ENCODE measurements at places on chromosomes 4 and X.
A peak's percentile ranks its signal among the peaks of the same experiment; 100 is the strongest.

- no peak for DNase-seq
These were observed 57.1 kb upstream of the GUCY1A1 start for GRCh38 chr4:155609455-155610059.

- DNase-seq = no peak
These were observed 1292.8 kb upstream of the TENM3 start for GRCh38 chr4:180950377-180950776.

- no peak for DNase-seq
These were observed 350.0 kb upstream of the GATB start for GRCh38 chr4:152110780-152111179.

DNA sequence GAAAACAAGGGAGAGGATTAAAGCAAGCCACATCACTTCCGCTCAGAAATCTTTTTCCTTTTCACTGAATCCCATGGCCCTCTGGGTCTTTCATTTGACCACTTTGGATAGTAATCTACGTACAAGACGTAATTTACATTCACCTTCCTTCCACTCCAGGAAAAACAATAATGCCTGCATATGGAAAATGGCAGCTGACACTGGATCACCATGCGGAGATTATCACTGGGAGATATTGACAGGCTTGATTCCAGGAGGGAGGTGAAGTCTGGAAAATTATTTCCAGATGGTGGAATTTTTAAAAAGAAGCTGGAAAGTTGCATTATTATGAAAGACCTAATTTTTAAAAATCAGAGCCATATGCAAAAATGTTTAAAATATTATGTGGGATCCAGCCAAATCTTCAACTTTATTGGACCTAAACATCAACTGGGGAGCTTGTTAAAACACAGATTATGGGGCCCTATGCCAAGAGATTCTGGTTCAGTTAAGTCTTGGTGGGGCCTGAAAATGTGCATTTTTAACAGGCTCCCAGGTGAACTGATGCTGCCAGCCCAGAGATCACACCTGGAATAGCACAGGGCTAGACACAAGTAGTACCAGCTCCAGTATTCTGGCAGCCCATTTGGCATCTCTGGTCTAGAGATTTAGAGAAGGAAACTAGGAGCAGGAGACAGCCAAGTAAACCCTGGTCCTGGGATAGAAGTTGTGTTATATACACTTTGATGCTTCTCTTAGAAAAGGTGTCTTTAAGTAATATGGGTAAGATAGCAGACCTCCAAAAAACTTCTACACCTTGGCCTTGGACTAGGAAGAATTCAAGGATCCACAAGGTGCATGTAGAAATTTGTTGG is 290.3 kb upstream of the LDB2 start:
- no peak for DNase-seq

DNA sequence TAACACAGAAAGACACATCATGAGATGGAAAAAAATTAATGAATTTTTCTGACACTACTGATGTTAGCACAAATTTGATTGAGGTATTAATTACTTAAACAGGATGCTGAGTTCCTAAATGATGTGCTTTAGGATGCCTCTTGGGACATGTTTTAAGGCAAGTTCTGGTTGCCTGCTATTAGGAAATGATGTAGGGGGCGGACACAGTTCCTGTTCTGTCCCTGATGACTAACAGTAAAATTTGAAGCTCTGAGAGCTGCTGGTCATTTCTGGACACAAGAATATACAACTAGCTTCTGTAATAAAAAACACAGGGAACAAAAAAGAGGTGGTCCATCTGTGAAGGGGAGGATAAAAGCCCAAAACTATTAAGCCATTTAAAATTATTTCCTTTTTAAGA is 163.2 kb upstream of the ETNPPL start:
- no peak for DNase-seq

DNA sequence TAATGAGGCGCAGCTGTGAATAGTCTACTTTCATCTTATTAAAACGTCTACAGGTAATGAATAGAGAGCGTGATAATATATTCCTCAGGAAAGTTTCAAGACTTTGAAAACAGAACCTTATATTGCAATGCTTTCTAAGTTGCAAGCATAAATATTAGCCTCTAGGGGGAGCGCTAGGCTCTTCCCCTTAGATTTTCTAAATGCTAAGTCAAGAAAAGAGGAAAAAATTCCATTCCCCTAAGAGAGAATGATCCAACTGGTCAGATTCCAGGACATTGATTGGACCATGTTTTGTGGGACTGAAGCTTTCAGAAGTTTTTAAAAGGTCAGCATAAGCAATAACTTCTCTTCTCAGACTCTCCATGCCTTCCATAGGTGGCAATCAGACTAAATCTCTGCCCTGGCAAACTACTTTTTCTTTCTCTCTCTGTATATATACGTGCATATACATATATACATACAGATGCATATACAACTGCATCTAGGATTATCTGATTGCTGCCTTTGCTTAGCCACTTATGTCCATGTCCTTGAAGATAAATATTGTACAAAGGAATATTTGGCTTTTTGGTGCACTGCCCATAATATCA is 492.9 kb downstream of the INPP4B start:
- peak; percentile 58 for DNase-seq

GRCh38 chrX:13271511-13271910 is 48.3 kb downstream of the ATXN3L start:
- no peak for DNase-seq

DNA sequence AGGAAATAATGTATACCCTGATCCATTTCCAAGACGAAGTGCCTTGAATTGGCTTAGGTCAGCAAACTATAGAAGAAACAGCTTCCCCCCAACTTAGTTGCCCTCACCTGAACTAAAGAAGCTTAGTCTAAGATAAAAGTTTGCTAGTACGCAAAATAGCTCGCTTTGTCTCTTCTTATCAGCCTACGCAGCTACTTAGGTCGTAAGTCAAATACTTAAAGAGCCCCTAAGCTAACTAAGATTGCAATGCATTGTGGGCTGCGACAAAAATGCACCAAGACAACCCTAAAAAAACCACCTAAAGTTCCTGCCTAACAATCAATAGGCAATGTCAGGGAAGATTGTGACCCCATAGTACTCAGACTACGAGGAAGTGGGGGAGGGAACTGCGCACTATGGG is 12.8 kb downstream of the CLNK start:
- no peak for DNase-seq

DNA sequence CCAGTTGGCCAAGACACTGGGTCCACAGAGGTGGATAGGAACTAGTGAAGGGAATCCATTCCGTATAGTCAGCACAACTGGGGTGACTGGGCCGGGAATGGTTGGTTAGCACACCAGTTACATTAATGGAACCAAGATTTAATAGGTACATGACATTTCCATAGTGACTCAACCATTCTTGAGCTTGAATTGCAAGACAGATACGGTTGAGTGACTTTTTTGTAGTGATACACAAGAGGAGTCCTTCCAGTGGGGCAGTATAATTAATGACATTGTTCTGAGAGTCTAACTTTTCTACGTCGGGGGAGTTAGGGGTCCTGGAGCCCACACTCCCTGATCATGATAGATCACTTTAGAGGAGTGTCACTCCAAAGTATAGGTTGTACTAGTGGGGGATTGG is 211.6 kb upstream of the CXCL13 start:
- no peak for DNase-seq

GRCh38 chrX:107541244-107541643 is 87.1 kb upstream of the PRPS1 start:
- no peak for DNase-seq

DNA sequence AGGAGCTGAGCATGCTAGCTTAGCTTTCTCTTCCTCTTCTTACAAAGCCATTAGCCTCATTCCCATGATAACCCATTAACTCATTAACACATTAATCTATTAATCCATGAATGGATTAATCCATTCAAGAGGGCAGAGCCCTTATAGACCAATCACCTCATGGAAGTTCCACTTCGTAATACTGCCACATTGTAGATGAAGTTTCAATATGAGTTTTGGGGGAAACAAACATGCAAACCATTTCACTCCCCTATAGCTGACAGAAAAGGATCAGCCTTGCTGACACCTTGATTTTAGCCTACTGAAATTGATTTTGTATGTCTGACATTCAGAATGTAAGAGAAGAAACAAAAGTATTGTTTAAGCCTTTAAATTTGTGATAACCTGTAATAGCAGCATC is 251.8 kb upstream of the GALNTL6 start:
- no peak for DNase-seq

GRCh38 chr4:2802618-2803531 is 10.0 kb downstream of the SH3BP2 start:
- no peak for DNase-seq

GRCh38 chrX:47608130-47608810 is 11.4 kb downstream of the SYN1 start:
- DNase-seq = no peak

DNA sequence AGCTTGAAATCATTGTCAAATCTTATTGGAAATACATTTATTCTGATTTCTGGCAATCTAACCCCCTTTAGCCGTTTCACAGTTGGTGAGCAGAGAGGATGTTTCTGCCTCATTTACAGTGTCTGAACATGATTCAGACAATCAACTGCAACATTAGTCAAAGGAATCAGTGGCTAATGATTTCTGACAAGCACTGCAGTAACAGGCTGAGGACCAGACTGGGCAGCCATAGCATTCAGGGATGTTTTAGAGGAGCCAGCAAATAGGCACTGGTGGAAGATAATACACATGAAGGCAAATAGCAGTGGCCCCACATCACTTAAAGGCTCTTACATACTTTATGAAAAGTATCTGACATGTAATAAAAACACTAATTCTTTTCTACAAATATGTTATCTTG is 102.8 kb downstream of the TTC29 start:
- no peak for DNase-seq

DNA sequence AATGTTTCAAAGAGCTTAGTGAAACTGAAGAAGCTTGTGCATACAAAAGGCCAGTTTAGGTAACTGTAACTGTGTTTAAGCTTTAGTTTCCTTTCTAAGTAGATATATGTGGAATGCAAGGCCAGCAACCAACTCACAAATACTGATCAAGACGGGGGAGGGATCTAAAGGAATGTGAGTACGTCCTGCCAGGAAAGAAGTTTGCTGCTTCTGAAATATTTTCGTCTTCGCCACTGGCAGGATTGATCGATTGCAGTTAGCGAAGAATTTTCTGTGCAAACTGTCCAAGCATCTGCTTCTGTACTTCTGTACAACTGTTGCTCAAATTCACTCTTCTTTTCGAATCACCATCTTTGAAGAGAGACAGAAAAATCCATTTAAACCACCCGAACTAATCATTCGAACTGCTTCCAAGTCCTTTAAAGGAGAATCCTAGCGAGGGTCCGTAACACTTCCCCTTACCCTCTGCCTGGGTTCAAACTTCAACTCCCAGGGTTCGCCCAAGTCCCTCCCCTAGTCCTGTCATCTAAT is 373 bp upstream of the INTS6L start:
- DNase-seq = no peak

- DNase-seq = no peak
These were observed 8.6 kb upstream of the MAPK10 start for GRCh38 chr4:86368433-86368832.

DNA sequence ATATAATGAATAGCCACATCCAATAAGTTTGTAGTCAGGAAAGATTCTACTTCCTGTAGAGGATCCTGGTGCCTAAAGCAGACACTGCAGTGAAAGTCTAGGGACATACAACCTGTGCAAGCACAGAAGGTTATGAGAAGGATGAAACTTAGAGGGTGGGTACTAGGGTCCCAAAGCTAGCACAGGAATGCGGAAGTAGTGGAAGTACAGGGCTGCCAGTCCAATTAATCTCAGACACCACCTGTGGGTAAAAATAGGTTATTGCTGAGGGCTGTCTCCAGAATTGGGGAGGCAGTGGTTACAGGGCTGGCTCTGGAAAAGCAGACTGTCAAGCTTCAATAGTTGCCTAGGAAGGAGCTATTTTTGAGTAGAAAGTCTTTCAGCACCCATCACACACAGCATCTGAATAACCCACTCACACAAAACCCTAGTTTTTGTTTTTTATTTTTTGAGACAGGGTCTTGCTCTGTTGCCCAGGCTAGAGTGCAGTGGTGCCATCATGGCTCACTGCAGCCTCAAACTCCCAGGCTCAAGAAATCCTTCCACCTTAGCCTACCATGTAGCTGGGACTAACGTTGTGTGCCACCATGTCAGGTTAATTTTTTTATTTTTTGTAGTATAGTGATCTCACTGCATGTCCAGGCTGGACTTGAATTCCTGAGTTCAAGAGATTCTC is 50.8 kb upstream of the ELF2 start:
- DNase-seq = peak; percentile 20

- no peak for DNase-seq
These were observed 196.6 kb upstream of the EDNRA start for GRCh38 chr4:147284256-147284835.

- no peak for DNase-seq
These were observed 108.9 kb downstream of the EFHC2 start for GRCh38 chrX:44234541-44234940.

- no peak for DNase-seq
These were observed 176.7 kb downstream of the SH3BGRL start for GRCh38 chrX:81378560-81378959.

DNA sequence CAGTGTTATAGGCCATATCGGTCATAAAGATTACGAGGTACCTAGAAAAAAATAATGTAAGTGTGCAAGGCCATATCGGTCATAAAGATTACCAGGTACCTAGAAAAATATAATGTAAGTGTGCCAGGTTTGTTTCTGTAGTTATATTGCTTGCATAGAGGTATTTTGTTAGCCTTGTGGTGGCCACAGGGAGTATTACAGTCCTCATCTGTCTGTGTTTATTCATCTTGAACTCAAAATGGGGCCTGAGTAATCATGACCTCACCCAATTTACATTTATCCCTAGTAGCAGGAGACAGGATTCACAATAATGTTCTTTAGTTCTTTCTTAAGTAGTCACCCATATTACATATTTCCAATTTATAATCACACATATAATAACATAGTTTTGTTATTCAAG is 459.7 kb downstream of the MID1IP1 start:
- no peak for DNase-seq

DNA sequence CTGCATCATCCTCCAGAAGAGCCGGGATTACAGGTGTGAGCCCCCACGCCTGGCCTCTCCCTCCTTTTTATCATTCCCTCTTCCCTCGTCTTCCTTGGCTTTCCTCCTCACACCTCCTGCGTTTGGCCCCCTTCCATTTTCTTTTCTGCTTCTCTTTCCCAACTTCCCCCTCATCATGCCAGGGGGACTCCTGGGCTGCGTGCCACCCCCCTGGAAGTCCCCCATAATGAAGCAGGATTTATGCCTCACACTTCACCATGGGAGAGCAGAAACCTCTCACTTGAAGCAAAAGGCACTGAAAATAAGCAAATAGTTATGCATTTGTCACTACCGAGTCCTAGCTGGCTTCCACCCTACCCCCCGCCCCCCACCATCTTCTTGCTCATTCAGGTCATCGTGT is 7.9 kb downstream of the TKTL1 start:
- no peak for DNase-seq
